NCI-H1930 (cell line): ENCODE measurements at places on chromosomes 1 and 21.
A peak's percentile ranks its signal among the peaks of the same experiment; 100 is the strongest.

DNA sequence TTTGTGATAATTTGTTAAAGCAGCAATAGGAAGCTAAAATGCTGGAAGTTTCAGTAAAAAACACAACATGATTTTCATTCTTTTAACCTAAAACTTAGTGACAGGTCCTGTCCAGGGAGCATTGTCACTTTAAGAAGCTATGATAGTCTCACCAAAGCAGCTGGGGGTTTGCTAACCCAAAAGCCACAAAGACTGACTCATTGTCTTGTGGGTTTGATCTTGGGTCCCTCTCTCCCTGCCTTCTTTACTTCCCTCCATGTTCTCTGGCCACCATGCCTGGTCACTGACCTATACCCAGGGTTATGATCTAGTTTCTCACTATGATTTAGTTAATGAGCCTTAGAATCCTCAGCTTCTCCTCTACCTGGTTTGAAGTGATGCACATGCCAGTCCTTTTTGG lies 213.5 kb upstream of the PTGFR start:
- DNase-seq: no peak

DNA sequence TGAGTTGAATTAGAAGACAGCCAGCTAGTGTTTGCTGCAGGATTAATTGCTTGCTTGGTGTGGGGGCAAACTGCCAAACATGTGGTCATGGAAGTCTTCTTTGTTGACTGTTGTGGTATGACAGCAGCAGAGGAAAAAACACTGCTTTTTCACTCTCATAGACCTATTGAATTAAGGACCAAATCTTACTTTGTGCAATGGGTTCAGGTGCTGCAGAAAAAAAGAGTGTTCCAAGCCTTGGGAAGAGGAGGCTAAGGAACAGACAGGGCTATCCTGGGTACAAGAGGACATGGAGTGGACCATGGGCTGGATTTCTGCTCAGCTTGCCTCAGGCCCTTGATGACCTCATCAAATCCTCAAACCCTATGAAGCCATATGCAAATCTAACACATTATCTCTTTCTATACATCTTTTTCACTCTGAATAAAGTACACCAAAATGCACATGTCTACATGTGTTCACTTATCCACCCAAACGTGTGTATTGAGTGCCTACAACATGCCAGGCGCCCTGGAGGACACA lies 61.5 kb downstream of the SIPA1L2 start:
- DNase-seq: no peak

GRCh38 chr1:150093805-150094204 lies 26.2 kb downstream of the VPS45 start:
- DNase-seq: no peak

DNA sequence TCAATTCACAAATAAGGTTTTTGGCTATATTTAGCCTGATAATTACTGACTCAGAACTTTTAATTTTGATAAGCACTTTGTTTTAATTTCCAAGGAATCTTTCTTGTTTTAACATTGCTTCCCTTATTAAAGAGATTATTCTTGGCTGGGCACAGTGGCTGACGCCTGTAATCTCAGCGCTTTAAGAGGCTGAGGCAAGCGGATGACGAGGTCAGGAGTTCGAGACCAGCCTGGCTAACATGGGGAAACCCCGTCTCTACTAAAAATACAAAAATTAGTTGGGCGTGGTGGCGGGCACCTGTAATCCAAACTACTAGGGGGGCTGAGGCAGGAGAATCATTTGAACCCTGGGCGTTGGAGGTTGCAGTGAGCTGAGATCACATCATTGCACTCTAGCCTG lies 13.8 kb downstream of the ALG14 start:
- DNase-seq: no peak

DNA sequence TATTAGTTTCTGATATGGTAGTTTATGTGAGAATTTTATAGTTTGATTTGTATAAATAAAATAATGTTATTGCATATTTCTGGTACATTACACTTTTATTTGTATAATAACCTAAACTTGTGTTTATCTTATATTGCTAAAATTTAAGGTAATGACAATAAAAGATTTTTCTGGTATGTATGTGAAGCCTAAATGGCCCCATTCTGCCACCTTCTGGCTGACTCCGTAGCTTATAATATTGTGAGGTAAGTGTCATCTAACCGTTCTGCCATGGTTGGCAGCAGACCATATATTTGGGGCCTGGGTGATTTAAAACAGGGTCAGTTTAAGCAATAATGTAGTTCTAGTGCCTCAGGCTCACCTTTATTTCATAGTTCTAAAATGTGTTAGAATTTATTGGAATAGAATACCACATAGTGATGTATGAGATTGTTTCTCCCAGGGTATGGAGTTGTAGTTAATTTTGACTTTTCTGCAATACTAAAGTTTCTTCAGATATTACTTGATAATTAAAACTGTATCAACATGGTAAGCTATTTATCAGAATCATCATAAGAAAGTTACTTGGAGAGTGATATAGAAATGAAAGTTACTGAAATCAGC lies 21.2 kb upstream of the PRKACB start:
- DNase-seq: no peak

DNA sequence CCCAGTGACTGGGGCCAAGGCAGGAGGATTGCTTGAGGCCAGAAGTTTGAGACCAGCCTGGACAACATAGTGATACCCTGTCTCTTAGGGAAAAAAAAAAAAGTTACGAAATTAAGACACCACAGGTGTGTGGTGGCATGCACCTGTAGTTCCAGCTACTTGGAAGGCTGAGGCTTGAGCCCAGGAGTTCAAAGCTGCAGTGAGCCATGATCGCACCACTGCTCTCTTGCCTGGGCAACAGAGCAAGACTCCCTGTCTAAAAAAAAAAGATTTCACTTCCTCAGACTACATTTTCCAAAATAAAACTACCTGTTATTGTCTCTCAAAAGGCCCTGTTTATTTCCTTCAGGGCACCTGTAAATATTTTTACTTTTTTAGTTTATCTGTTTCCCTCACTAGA lies 4.7 kb upstream of the STK40 start:
- no peak for DNase-seq

GRCh38 chr1:172650474-172651193 lies 8.3 kb upstream of the FASLG start:
- DNase-seq: no peak

DNA sequence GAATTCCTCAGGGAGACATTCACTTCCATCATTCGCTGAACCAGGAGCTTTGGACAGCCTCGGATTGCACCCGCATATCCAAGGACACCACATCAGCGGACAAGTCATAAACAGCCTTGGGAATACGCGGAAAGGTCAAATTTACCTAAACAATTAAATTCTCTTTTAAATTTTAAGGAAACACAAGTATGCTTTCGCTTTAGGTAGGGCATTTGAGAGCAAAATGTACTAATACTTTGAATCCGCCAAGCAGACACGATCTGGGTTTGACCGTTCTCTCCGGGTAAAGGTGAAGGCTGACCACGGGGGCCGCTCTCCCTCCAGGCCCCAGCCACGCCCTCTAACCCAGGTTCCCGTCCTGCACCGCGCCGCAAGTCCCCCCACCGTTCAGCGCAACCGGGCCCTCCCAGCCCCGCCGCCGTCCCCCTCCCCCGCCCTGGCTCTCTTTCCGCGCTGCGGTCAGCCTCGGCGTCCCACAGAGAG lies 479 bp upstream of the ACADM start:
- peak; percentile 58 for DNase-seq

DNA sequence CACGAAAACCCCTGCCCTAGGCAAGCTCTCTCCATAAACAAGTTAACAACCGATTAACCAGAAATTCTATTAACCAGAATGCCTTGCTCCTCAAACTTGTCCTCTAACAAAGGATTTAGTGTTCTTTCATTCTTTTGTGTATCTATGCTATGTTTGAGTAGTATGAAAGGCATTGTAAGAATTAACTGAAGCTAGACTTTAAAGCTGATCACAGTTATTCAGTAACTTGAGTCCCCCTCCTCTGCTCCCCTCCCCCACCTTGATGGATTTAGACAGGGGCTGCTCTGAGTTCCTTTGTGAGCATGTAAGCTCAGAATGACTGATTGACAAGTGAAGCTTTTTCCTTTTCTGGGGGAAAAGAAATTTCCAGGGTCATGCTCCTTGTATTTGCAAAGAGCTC lies 257.6 kb downstream of the TTLL7 start:
- no peak for DNase-seq

GRCh38 chr1:212414328-212415106 lies at the start of gene PACC1:
Gene PACC1, minus strand, starts transcription at chr1:212414886. Its CDS starts 129 bp downstream, at chr1:212414757.
- peak; percentile 92 for DNase-seq

GRCh38 chr1:247077876-247078257 lies 744 bp downstream of the ZNF670 start:
- DNase-seq: no peak

DNA sequence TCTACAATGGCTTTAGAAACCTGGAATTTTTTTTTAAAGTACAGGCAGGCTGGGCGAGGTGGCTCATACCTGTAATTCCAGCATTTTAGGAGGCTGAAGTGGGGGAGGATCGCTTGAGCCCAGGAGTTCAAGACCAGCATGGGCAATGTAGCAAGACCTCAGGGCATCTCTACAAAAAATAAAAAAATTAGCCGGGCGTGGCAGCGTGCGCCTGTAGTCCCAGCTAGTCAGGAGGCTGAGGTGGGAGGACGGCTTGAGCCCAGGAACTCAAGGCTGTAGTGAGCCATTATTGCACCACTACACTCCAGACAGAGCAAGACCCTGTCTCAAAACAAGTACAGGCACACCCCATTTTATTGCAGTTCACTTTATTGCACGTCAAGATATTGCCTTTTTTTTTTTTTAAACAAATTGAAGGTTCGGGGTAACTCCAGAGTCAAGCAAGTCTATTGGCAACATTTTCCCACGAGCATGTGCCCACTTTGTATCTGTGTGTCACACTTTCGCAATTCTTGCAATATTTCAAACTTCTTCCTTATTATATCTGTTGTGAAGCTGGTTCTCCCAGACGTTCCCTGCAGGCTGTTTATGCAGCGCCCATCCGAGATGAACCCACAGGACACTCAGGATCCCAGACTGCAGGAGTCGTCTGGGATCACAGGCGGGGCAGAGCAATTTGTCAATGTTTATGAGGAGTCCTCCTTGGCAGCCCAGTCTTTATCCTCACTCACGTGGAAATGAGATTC lies 4.7 kb downstream of the HES2 start:
- no peak for DNase-seq

- DNase-seq: no peak
Measured at GRCh38 chr1:106921186-106921585, 135.3 kb upstream of the PRMT6 start.

DNA sequence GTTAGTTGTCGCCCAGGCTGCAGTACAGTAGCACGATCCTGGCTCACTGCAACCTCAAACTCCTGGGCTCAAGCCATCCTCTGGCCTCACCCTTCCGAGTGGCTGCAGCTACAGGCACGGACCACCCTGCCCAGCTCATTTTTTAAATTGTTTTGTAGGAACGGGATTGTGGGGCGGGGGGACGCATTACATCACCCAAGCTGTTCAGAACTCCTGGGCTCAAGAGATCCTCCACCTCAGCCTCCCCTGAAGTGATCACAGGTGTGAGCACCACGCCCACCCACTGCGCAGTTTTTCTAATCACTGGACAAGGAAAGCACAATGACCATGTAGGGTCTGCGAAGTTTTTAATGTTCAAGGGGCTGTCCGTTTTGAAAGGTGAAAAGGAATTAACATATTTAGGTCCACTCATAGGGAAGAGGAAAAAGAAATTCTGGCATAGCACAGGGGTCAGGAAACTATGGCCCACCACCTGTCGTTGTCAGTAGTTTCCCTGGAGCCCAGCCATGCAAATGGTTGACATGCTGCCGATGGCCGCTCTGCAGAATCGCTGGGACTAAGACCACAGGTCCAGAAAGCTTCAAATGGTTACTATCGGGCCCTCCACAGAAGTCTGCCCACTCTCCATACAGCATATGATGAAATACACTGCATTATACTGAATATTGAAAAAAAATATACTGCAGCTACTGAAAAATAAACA lies 26.0 kb downstream of the SETD4 start:
- DNase-seq: no peak

- no peak for DNase-seq
Measured at GRCh38 chr1:58430421-58431275, 115.9 kb downstream of the OMA1 start.
